ENCODE measurements at places on chromosomes 16 and 17. TPM values are rescaled to one million over a fixed set of nuclear protein-coding genes. Genes with fewer than 3 reads are reported as not detected.

The CES5A gene
- polyA plus RNA-seq = 0.08 TPM

The MYH1 gene
- polyA plus RNA-seq = not detected

The GPRC5C gene
- 118 TPM for polyA plus RNA-seq

The PHLPP2 gene
- 11.2 TPM for polyA plus RNA-seq

The CD300H gene
- polyA plus RNA-seq = 0.34 TPM

The MT1M gene
- not detected for polyA plus RNA-seq

The ZNF747 gene
- 10.3 TPM for polyA plus RNA-seq

The SF3B3 gene
- 372 TPM for polyA plus RNA-seq

The NOD2 gene
- 0.46 TPM for polyA plus RNA-seq

- no peak for DNase-seq
These were observed 87.0 kb upstream of the LGALS9 start for GRCh38 chr17:27543958-27544349.

DNA sequence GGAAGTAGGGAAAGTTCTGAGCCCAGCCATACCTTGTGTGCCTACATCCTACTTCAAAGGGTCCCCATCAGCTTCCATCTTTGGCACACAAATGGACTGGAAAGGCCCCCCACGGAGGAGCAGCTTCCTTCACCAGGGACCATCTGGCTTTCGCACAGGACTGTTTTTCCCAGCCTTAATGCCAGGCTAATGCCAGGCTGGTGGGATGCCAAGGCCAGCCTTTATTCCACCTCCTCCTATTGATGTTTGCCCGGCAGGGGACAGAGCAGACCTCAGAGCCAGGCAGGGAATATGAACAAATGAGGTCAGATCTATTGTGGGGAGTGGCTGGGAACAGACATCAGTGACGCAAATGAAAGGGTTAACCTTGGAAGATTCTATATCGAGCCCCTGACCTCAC is 5.7 kb downstream of the GPR179 start:
- no peak for DNase-seq

- no peak for DNase-seq
These were observed 165.1 kb upstream of the TNRC6C start for GRCh38 chr17:77793146-77793970.

DNA sequence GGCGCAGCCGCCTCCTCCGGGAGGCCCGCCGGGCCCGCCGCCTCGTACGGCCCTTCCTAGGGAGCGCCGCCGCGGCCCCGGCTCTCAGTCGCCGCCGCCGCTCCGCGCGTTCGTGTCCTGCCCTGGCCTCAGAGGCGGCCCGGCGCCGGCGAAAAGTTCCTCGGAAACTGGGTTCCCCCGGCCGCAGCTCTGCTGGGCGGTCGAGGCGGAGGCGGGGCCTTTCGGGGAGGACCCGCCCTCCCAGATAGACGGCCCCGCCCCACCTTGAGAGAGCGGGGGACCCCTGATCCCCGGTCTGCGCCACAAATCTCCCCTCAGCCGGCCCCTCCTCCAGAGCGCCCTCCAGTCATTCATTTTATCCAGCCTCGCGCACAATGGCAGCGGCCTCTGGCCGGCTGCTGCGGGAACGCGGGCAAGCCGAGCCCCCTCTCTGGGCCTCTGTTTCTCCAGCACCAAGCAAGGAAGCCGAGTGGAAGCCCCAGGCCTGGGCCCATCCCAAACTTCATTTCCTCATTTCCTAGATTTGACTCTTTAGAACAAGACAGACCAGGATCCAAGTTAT is at the start of gene SREBF1:
Gene SREBF1, minus strand, starts transcription at position 169 of the 562 bp plus-strand sequence. CDS start 169 bp downstream, outside the sequence.
- DNase-seq = no peak

- DNase-seq = no peak
These were observed 241.6 kb downstream of the CNTNAP4 start for GRCh38 chr16:76518781-76519180.

GRCh38 chr16:80317599-80318037 is 223.2 kb upstream of the DYNLRB2 start:
- DNase-seq = no peak

GRCh38 chr16:20504418-20504817 is 53.1 kb downstream of the ACSM2A start:
- no peak for DNase-seq

DNA sequence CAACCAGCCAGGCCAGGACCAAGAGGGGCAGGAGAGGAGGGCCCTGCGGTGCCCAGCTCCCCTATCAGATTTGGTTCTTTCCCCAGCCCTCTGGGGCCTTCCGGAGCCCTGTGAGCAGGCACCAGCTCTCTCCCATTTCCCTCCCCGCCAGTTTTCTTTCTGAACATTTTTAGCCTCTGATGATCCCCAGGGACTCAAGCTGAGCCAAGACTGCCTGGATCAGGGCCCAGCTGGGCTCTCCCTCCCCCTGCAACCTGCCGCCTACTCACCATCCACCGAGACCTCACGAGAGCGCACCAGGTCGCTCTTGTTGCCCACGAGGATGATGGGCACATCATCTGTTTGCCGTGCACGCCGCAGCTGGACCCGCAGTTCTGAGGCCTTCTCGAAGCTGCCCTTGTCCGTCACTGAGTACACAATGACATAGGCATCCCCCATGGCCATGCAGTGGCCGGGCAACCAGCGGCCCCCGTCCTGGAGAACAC is 2.0 kb downstream of the RRAD start:
- no peak for DNase-seq

DNA sequence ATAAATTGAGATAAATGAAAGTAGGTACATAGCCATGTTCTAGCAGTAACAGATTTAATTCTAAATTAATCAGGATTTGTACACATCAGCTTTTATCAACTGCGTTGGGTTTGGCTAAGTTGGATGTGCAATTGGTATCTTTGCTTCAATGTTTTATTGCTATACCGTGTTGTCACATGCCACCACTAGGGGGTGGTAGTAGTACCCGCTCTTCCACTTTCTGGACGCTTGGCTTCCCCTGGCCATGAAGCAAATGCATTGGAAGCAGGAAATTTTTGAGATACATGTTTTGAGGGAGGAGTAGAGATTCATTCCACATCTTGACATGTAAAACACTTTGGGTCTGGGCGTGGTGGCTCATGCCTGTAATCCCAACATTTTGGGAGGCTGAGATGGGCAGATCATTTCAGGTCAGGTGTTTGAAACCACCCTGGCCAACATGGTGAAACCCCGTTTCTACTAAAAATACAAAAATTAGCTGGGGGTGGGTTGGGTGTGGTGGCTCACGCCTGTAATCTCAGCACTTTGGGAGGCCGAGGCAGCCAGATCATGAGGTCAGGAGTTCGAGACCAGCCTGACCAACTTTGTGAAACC is 58.6 kb downstream of the EMP2 start:
- no peak for DNase-seq

GRCh38 chr17:79214459-79214858 is 139.8 kb downstream of the ENGASE start:
- no peak for DNase-seq

GRCh38 chr16:57609541-57610401 is 18.7 kb upstream of the ADGRG1 start:
- DNase-seq = no peak

DNA sequence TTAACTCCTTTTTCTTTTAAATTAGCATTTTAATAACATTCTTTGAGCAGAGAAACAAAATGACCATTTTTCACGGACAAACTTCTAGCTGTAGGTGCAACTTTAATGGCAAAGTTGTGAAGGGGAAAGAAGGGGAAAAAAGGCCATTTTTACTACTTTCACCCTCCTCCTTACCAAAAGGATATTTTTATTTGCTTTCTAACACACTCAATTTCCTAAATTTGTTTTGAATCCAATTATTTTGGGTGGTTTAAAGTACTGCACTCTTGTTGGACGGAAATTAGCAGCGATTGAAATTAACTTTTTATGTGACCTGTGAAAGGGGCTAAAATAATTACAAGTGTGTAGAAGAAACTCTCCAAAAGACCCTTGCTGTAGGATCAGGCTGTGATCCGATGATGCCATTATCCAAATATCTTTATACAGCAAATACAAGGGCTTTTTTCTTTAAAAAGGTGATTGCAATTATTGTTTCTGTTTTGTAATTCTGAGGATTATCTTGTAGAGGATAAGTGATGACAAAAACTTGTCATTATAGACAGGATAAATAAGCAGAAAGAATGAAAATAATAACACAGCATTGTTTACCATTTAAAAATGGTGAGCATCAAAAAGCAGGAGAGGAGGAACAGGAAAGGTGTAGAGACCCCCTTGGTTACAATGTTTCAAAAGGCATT is 42.4 kb downstream of the SNX11 start:
- no peak for DNase-seq

DNA sequence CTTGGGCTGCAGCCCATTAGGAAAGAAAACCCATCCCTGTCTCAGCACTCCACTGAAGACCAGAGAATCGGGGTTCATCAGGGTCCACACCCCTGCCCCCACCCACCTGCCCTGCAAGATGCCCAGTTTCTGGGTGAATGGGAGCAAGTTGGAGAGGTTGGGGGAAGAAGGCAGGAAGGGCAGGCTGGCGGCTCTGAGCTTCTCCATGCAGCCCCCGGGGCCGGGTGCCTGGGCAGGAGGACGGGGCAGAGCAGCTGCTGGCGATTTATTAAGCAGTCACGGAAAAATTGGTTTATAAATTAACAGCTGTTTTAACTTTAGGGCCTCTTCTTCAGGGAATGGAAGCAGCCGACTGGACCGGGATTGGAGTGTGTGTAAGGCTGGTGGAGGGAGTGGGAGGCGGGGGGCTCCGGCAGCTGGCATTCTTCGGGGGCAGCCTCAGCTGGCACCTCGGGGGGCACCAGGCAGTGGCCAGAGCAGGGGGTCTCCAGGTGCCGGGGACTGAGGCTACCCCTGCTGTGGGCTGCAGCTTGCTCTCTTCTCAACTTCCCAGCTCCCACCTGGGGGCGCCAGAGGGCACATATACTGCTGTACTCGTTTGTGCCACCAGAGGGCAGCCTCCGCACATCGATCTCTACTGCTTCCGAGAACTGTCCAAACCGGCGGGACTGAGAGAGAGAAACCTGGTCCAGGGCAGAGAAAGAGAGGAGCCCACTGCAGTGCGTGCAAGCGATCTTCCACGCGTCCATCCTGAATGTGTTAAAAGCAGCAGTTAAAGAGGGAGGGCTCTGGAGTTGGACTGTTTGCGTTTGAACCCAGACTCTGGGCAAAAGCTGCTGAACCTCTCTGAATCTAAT is 5.0 kb upstream of the PPP1R1B start:
- DNase-seq = peak; percentile 69

GRCh38 chr16:4200000-4200780 is 41.7 kb downstream of the SRL start:
- DNase-seq = no peak

DNA sequence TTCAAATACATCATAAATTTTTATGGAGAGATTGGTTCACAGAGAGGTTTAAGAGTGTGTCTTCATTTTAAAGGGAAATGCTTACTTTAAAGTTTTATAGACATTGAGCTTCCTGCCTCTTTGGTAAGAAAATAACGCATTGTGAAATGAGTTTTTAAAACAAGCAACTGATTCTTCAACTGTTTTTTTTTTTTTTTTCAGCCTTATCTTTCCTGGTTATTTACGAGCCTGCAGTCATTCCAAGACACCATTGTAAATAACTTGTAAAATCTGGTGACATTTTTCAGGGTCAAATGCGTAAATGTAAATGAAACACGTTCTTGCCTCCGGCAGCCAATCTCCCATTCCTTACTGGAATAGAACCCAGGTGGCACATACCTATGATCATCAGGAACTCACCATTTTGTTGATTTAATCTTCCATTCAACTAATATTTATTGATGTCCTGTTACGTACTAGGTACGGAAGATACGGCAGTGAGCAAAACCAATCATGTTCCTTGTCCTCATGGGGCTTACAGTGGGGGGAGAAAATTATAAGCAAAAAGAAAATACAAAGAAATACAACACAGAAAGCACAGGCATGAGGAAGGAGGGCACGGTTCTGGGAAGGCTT is 33.2 kb upstream of the CDYL2 start:
- no peak for DNase-seq

- no peak for DNase-seq
These were observed 158.6 kb downstream of the AXIN2 start for GRCh38 chr17:65402513-65403496.

GRCh38 chr17:68356949-68357455 is 65.7 kb downstream of the ARSG start:
- no peak for DNase-seq

GRCh38 chr17:70314506-70314905 is 145.2 kb downstream of the KCNJ2 start:
- no peak for DNase-seq

- no peak for DNase-seq
These were observed 121.6 kb downstream of the ANKRD11 start for GRCh38 chr16:89368604-89369249.

- DNase-seq = no peak
These were observed 47.0 kb upstream of the MARCHF10 start for GRCh38 chr17:62855156-62855555.

GRCh38 chr17:8186446-8186786 is 3.6 kb downstream of the BORCS6 start:
- no peak for DNase-seq

GRCh38 chr16:23874613-23875294 is 39.0 kb downstream of the PRKCB start:
- no peak for DNase-seq

DNA sequence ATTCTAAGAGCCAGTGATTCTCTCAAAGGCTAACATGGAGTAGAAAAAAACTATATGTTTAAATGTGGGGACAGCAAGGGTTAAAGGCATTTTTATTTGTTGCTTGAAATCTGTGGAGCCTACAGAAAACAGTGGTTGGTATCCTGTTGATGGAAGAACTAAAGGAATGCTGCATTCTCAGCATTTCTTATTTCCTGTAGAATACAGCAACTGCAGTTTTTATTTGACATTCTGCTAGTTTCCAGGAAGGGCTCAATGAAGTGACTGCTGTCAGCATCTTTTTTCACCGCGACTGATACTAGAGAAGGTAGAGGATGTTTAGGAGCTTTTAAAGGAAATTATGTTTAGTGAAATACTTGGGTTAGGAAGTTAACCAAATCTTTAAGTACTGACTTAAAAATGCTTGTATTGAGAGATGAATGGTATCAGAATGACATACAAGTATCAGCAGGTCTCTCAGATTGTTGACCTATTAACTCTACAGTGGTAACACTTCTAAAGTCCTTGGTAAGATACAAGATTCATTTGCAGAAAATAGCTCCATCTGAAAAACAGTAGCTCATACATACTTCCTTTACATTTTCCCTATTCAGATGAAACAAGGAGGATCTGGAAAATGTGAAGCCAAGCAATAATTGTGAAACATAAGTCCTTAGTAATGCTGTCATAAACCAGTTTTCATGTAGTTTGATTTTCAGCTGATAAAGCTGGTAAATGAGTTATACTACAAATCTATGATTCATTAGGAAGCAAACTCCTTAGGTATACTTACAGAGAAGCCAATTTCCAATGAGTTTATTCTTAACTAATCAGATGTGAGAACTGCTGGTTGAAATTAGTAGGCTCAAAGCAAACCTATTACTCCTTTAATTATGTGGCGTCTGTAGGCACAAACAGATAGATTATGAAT is 15.2 kb downstream of the CLTC start:
- DNase-seq = no peak

- no peak for DNase-seq
These were observed 112.1 kb upstream of the MYOCD start for GRCh38 chr17:12553625-12554024.
